ENCODE measurements at places on chromosomes 3 and 15.

DNA sequence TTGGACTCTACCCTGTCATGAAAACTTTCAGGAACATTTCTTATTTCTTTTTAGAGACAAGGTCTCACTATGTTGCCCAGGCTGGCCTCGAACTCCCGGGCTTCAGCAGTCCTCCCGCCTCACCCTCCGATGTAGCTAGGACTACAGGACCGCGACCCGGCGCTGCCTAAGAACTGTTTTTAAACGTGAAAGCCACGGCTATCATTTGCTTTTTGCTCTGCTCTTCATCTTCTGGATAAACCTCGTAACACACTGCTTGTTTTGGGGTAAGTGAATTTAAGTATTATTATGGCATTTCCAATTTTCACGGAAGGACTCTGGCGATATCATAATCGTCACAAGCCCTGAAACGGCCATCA is 14.3 kb upstream of the CCNL1 start:
- DNase-seq, result no peak

- no peak for DNase-seq
Observed at GRCh38 chr3:189122110-189122509, 49.7 kb upstream of the TPRG1 start.

GRCh38 chr3:8937064-8938020 is 25.9 kb downstream of the RAD18 start:
- DNase-seq, result no peak

DNA sequence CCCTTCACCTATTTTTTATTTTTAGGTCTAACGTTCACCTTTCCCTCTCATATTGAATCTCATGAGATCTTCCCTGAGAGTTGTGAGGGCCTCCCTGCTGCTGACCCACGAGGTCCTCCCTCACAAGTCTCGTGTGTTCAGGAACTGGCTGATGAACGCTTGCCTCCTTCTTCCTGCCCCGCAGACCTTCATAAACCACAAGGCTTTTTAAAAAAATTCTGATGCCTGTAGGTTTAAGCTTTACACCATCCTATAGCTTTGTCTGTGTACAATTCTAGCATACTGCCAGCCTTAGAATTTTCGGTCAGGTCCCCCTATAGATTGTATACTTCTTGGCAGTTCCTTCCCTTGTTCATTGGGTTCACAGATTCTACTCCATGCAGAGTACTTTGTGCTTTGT is 50.5 kb downstream of the CHST2 start:
- DNase-seq, result no peak

- DNase-seq, result no peak
Observed at GRCh38 chr3:158483701-158484235, 87.2 kb upstream of the MLF1 start.

- no peak for DNase-seq
Observed at GRCh38 chr3:53694666-53695323, 151.4 kb downstream of the CHDH start.

DNA sequence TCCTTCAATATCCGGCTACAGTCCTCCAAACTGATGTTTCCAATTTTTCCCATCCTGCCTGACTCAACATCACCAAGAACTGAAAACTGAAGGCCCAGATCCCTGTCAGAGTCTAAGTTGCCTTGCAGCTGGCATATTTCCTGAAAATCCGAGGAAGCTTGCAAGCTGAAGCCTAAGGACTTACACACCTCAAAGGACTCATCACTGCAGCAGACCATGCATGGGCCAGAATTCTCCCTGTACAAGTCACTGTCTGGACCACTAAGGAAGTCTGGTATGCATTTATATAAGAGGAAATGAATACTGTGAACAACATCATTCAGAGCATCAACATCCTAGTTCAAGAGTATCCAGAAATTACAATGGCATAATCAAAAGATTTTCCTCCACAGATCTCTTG is 548.8 kb upstream of the MDFIC2 start:
- no peak for DNase-seq

- no peak for DNase-seq
Observed at GRCh38 chr3:126480861-126481260, 5.2 kb upstream of the ZXDC start.

DNA sequence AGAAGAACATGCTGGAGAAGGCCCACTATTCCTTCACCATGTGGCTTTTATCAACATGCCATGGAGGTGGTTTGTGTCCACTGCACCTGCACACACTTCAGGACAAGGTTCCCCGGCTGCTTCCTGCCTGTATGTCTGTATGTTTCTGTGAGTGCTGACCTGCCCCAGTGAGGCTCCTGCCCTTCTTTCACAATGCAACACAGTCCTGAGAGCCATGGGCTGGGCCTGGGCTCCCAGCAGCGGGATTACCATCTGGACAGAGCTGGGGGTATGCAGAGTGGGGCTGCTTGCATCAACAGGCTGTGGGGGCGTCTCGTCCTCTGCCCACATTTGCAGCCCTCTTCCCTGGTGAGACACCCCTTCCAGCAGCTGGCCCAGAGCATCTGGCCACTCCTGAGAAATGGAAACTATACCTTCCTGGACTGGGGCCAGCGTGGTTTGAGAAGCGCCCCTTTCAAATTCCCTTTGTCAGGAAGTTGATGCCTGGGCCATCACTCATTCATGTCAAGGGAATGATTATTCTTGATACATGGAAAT is 29.3 kb upstream of the C15orf39 start:
- DNase-seq, result no peak

GRCh38 chr3:195036974-195037373 is 234.0 kb downstream of the XXYLT1 start:
- DNase-seq, result no peak

- no peak for DNase-seq
Observed at GRCh38 chr3:12583280-12583679, 26.4 kb downstream of the MKRN2 start.

DNA sequence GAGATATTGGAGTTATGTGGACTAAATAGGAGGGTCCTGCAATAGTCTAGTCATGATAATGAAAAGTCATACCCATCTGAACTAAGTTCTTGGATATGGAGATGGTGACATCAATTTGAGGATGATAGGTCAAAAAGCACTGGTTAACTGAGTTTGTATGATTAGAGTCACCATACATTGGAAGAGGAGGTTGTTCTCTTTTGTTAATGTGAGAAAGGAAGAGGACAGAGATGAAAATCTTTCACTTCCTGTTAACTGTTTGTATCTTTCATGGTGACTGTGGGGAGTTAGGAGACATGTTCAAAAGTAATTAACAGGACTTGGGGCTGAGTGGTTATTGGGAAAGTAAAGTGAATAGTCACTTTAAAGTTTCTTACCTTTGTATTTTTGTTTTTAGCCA is 11.1 kb downstream of the TMEM62 start:
- no peak for DNase-seq

DNA sequence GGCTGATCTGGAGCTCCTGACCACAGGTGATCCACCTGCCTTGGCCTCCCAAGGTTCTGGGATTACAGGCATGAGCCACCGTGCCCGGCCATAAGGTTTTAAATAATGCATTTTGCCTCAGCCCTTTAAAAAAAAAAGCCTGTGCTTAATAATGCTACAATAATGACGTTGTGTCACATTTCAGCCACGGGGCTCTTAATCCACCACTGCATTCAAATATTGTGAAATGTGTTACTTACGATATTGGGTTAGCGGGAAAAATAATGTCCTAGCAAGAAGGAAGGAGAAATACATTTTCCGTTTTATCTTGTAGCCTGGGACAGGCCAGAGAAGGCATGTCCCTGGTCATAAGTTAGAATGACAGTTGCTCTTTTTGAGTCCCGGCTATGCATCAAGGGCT is 17.6 kb downstream of the PAQR5 start:
- no peak for DNase-seq

DNA sequence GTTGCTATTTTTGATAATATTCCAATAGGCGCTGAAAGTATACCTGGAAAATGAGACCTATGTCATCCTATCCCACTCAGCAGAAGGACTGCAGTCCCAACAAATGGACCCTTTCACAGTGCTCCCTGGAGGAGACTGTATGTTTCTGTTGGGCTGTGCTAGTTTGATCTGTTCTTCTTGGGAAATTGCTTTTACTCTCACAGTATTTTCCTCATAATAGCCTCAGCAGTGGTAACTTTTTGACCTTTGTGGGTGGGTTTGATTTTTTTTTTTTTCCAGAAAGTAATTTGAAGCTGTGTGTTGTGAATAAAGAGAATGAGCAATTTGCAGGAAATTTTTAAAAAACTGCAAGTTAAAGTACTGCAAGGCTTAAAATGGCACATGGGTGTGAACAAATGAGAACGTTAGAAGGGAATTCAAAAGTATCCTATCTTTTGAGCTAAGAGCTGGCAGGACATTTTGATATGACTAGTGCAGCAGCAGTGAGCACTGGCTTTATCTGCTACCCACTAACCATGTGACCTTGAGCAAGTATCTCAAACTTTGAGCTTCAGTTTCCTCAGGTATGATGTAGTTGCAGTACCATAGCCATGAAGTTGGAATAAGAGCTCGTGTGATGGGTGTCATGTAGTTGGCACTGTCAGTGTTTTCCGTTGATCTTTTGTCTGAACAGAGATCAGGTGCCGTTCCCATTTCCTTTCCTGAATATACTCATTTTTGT is 118.4 kb downstream of the ATG7 start:
- no peak for DNase-seq

DNA sequence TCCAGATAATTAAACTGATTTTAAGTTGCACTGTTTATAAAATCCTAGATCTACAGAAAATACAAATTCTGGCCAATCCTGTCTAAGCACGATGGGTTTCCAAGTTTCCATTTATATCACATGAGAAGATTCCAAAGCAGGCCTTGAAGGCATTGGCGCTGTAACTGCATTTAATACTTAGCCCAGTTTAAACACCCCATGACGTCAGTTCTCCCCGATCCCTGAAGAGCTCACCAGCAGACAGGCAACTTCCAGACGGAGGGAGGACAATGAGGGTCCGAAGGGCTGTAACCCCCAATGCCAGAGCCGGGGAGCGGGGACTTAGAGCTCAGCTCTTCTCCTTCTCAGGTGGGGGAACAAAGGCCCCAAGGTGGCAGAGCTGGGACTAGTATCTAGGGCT is 117.3 kb downstream of the XXYLT1 start:
- DNase-seq, result no peak

- DNase-seq, result no peak
Observed at GRCh38 chr15:58038426-58039078, 27.0 kb downstream of the ALDH1A2 start.

DNA sequence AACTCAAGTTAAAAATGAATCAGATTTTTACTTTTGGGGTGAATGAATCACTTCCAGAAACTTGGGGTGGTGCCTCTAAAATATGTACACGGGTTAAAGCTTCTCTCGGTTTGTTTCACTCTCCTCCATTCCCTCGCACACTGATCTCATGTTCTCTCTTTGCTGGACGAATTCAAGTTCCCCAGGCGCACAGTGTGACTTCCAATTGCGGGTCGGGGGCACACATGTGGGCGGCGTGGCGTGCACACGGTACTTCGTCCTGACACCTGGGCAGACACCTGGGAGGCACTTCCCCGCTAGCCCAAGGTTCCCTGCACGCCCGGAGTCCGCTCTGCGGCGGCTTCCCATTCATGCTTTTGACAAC is 692 bp downstream of the SCAANT1 start:
- no peak for DNase-seq

DNA sequence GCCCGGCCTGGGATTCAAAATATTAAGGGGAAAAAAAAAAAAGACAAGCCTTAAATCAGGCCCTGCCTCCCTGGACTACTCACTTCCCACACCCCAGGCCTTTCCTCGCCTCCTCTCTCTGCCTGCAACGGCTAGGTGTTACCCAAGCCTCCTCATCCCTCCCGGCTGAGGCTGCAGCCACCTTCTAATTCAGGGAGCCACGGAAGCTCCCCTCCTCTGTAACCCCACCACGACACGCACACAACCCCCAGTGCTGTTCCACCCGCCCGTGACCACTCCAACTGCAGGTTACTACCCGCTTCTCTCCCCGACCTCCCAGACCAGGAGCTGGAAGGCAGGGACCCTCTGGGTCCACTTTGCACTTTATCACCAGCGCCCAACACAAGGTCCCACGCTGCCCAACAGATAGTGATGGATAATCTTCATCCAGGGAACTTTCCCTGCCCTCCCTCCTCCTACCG is 936 bp downstream of the KIF7 start:
- no peak for DNase-seq

GRCh38 chr15:48616216-48616615 is 29.3 kb downstream of the FBN1 start:
- DNase-seq, result no peak

DNA sequence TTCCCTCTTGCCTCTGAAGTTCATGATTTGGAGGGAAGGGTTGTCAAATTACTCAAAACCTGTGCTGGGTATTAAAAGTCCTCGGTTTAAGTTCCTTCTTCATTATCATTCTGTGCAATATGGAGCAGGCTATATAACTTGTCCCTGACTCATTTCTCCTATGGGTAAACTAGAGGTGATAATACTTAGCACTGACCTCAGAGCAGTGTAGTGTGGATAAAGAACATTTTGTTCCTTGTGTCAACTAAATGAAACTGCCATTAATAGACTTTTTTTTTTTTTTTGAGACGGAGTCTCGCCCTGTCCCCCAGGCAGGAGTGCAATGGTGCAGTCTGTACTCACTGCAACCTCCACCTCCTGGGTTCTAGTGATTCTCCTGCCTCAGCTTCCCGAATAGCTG is 2.2 kb upstream of the BBX start:
- no peak for DNase-seq

DNA sequence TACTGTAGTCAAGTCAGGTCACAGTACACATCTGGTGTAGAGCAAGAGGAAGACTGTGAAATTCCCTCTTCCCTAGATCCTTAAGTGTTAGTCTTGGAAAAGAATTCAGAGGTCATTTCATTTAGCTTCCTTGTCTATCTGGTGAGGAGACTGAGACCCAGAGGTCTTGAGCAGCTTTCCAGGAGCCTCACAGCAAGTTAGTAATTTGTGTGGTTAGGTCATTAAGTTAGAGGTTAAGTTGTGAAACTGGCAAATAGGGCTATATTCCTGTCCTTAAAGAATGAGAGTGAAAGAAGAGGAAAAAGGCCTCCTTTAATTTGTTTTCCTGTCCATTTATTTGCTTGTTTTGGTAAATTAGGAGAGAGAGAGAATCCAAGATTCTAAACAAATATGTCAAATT is 9.0 kb downstream of the PODXL2 start:
- no peak for DNase-seq

GRCh38 chr15:32057876-32058425 is 27.6 kb downstream of the CHRNA7 start:
- DNase-seq, result no peak

GRCh38 chr3:179613807-179614206 is 9.2 kb downstream of the NDUFB5 start:
- no peak for DNase-seq

GRCh38 chr3:192731233-192731632 is 3.9 kb upstream of the FGF12 start:
- no peak for DNase-seq

- no peak for DNase-seq
Observed at GRCh38 chr3:29436612-29437323, 155.9 kb downstream of the RBMS3 start.

DNA sequence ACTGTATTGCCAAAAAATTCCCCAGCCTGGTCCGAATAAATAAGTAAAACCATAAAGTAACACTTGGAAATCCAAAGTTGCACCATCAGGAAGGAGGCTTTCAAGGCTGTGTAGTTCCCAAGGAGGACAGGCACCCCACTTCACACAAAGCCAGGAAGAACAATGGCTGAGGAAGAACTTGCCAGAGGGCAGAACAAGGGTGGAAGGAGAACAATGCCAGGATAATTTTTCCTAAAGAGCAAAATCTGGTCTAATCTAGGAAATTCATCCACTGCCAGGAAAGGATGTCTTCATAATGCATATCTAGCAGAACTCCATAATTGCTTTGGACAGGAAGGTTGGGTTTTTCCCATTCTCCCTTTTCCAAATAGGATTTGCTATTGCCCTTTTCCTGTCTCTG is 15.7 kb upstream of the ARID3B start:
- no peak for DNase-seq
